Brain pericyte (primary cell): ENCODE measurements at places on chromosomes 12 and 14.

- DNase-seq = no peak
These were observed 43.8 kb upstream of the PSMA6 start for GRCh38 chr14:35248476-35248788.

DNA sequence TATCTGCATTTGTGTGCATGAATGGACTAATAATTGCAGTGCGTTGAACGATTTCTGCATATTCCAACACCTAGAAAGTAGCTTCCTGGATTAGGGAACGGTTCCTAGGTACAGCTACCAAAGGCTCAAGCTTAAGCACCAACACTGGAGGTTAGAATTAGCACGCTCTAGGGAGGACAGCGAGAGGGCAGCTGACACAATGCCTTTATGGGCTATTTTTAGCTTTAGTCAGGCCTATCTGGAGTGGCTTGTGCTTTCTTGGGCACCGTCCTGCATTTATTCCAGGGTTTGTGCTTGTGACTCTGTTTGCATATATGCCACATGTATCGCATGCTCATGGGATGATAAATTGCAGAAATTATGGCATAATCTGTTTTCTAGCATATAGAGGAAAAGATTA lies 13.7 kb downstream of the ETV6 start:
- DNase-seq = no peak

DNA sequence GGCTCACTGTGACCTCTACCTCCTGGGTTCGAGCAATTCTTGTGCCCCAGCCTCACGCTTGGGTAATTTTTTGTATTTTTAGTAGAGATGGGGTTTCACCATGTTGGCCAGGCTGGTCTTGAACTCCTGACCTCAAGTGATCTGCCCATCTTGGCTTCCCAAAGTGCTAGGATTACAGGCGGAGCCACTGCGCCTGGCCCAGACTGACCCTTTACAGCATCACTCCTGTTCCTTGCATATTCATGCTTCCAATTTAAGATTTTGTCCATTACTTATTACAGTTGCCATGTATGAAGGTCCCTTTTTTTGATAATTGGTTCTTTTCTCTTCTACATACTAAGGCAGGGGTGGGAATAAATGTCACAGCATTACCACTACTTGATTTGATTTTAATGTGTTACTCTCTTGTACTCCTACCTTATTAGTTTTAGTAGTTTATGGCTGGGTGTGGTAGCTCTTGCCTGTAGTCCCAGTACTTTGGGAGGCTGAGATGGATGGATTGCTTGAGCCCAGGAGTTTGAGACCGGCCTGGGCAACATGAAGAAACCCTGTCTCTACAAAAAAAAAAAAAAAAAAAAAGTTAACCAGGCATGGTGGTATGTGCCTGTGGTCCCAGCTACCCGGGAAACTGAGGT lies 46.9 kb downstream of the ADIPOR2 start:
- no peak for DNase-seq

GRCh38 chr12:101637936-101638335 lies 43.2 kb downstream of the MYBPC1 start:
- DNase-seq = no peak

GRCh38 chr14:103623308-103623707 lies 5.7 kb upstream of the KLC1 start:
- DNase-seq = no peak

DNA sequence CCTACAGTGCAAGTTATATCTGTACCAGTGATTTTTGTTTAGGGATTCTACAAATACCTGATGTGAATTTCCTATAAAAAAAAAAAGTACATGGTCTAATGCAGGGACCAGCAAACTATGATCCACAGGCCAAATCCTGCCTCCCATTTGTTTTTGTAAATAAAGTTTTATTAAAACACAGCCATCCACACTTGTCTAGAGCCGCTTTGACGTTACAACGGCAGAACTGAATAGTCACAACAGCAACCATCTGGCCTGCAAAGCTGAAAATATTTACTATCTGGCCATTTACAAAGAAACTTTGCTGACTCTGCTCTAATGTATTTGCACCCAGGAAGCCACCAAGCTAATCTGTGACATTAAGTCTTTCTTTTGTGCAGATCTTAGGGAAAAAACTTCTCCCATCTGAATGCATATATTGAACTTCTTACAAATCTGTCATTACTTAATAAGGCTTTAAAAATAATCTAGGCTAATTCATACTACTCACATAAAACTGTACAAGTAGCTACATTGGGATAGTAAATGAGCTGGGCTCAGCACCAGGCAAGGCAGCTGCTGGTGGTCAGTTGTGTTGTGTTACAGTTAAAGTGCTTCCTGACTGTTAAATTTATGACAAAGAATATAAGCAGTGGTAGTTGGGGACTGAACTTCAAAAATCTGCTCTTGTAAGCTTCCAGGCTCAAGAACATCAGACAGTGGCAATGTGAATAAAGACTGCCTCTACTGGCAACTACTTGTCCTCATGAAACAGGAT lies 303.3 kb downstream of the MED13L start:
- DNase-seq = no peak

DNA sequence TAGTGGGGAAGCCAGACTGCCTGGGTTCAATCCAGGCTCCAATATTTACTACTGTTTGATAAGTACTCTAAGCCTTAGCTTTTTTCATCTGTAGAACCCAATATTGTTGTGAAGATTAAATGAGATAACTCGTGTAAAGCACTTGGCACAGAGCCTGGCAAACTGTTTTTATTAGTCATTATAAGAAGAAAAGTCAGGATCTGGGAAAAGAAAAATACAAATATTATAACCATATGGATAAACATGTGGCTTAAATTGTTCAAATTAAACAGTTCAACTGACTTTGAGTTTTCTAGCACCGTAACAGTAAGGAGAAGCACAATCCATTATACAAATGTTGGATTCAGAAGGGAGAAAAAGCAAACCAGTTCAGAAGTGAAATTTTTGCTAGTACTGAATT lies 22.0 kb upstream of the CDK17 start:
- no peak for DNase-seq

GRCh38 chr12:12669020-12669419 lies 27.0 kb downstream of the GPR19 start:
- no peak for DNase-seq

GRCh38 chr12:1839464-1839863 lies 19.1 kb downstream of the LRTM2 start:
- DNase-seq = no peak
